ENCODE measurements at places on chromosomes 12 and 14.

DNA sequence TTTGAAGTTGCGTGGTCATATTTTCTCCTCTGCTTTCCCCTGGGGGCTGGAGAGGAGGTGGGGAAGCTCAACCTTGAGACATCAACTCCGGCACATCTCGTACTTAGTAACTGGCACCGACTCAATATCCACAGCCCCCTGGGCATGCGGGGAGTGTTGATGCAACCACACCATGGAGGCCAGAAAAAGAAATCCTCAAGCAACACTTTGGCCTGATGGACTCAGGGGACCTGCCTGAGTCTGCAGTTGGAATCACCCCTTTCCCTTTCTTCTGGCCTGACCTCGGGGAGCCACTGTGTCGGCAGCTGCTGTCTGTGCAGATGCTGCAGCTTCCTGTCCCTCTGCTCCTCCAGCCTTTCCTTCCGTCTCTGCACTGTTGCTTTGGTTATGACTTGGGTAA lies 11.4 kb upstream of the AACS start:
- ATAC-seq: no peak

DNA sequence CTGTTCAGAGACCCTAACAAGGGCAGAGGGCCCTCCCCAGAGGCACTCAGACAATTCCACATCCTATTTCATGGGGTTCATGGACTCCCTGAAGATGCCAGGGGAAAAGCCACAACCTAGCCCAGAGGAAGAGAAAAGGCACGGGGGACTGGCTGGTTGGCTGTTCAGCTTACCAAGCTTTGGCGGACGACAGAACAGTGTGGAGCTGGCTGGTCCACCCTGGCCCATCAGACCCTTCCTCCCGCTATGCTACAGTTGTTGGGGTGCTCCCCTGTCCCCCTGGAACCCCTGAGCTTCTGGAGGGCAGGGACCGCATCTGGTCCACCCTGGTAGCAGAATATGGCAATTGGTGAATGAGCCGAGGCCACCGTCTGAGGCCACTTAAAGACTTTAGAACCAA lies 6.3 kb downstream of the TESC start:
- ATAC-seq: no peak

- ATAC-seq: no peak
Observed at GRCh38 chr14:99127651-99128167, 144.3 kb downstream of the BCL11B start.

GRCh38 chr12:72485017-72485701 lies 213.0 kb downstream of the TRHDE start:
- ATAC-seq: no peak

GRCh38 chr12:56574210-56574609 lies 52.6 kb downstream of the RBMS2 start:
- no peak for ATAC-seq

GRCh38 chr14:59305836-59306555 lies 117.5 kb downstream of the DAAM1 start:
- no peak for ATAC-seq

DNA sequence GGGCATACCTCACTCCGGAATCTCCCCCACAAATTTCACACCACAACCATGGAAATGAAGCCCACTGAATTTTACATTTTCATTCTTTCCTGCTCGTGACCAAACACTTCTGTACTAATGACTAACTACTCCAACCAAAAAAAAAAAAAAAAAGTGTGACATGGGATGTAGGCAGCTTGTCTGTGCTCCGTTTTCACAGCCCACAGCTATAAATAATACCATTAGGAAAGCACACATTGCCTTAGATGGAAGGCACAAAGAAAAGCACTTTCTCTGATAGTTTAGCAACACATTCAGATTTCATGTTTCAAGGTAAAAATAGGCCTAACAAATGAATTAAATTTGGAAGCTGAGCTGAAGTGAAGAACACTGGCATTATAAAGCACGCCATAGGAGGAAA lies 42.5 kb downstream of the DUSP6 start:
- ATAC-seq: no peak

DNA sequence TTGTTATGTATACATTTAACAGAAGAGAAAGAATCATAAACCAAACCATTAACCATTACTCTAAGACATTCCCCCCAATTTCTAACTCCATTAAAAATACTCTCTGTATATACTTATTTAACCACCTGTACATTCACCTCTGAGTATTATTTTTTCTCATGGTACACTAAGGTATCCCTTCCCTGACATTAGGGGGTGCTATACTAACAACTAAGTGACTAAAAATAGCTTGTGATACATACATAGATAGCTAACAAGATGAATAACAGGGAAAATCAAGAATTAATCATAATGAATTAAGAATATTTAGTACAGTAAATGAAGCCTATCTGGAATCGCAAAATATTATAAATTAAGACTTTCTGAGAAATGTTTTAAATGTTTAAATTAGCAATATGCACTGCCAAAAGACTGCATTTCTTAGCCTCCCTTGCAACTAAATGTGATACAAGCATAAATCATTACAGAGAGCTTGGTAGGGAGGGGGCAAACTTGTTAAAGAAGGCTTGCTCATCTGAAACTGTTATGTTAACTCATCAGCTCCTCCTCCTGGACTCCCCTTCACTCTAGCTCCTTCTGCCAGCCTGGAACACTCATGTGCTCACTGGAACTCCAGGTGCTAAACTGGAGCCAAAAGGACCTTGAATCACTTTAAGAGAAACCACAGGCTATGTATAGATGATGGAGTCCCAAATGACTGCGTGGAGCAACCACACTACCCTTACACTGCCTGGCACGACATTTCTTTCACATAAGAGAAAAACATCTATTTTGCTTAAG lies 14.9 kb downstream of the C2CD5 start:
- ATAC-seq: no peak

- ATAC-seq: peak; percentile 25
Observed at GRCh38 chr14:50061664-50062437, 54.5 kb downstream of the VCPKMT start.

- ATAC-seq: no peak
Observed at GRCh38 chr12:119613319-119613936, 19.9 kb downstream of the TMEM233 start.

DNA sequence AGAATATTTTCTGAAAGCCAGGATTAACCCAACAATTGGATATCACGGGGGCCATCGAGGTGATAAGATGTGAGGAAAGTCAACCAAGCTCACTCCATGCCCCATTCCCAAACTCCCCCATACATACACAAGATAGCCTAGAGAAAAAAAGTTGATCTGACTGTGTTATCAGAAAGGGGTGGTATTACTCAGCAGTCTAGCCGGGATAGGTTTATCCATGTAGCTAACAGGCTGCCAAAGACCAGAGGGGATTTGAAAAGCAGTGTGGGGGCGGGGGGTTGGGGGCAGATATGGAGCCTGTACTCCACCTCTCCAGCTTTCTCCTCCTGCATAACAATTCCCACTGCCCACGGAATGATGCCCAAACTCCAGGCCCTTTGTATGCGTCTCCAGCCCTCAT lies 13.2 kb upstream of the MAP1LC3B2 start:
- no peak for ATAC-seq

Measured in motor neuron (in vitro differentiated cells).